DMS153 (cell line): ENCODE measurements at places on chromosomes 7 and 10.

GRCh38 chr7:108947526-108947925 is 377.9 kb downstream of the DNAJB9 start:
- no peak for DNase-seq

DNA sequence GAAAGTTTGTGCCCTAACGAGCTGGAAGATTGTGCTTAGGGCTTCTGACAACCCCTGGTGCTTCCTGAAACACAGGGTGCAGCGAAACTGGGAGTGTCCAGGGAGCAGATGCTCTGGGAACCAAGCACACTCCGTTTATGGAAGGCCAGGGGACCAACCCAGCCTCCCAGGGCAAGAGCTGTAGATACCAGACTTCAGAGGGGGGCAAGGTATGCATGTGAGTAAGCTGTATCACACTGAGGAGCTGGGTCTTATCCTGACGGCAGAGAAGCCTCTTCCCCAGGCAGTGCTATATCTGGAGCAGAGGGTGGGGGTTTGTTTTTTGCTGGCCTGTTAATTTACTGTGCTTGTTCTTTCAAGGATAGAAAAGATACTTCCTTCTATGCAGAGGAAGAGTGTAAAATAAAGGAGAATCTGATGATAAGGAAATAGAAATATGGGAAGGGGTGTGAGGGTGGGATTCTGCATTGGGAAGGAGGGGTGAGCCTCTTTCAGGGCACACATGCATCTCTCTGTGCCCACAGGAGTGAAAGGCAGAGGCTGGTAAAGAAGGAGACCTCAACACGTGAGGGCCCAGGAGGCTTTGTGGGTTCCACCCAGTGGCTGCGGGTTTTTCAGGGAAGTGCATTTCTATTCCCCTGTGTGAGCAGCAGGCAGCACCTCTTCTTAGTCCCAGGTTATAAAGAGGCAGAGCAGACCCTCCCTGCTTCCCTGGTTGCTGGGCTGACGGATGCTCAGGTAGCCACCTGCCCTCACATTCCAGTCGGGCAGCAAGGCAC is 314.1 kb downstream of the TCERG1L start:
- no peak for DNase-seq

DNA sequence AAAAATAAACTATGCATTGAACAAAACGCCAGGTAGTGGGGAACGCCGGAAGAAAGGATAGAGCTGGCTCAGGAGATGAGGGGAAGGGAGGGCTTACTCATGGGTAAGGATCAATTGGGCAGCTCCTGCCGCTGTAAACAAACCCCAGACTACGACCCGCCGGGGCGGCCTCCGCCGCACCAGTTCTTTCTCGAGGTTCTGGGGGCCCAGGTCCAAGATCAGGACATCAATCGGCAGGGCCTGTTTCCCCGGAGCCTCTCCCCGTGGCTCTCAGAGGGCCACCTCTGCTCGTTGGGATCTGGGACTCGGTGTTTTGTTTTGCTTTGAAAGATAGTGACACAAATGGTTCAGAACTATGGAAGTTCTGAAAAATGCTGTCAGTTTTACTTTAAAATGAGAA is 140.4 kb downstream of the ELFN1 start:
- no peak for DNase-seq

DNA sequence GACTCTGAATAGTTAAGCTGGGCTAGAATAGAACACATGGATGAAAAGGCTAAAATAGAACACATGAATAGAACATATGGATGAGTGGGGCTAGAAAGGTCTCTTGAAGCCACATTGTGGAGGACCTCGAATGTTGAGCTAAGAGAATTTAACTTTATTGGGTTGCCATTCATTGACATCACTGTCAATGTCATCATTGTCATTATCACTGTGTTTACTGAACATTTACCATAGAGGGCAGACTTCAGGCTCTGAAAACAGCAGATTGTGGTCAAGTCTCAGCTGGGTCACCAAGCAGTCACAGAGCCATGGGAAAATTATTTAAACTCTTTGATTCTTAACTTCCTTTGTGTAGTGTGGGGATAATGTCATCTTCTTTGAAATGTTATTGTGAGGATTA is 80.4 kb downstream of the WDFY4 start:
- DNase-seq, result no peak

GRCh38 chr10:116857156-116857555 is 7.9 kb downstream of the ENO4 start:
- DNase-seq, result no peak

DNA sequence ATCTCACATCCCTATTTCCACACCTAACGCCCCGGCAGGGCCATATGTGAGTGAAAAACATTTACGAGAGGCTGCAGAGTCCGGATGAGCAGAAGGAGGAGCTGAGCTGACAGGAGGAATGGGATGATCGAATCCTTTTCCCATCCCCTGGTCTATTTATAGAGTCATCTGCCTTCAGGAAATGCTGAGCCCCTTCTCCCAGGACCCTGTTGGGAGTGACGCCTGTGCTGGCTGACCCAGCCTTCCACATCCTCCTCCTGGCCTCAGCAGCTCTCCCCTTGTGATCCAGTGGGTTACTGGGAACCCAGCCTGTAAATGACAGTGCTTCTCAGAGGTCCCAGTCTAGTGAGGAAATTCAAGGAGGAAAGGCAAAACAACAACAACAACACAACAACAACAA is 16.6 kb downstream of the DENND2A start:
- no peak for DNase-seq

- no peak for DNase-seq
Observed at GRCh38 chr7:150413640-150414081, 34.5 kb downstream of the ZNF775 start.

DNA sequence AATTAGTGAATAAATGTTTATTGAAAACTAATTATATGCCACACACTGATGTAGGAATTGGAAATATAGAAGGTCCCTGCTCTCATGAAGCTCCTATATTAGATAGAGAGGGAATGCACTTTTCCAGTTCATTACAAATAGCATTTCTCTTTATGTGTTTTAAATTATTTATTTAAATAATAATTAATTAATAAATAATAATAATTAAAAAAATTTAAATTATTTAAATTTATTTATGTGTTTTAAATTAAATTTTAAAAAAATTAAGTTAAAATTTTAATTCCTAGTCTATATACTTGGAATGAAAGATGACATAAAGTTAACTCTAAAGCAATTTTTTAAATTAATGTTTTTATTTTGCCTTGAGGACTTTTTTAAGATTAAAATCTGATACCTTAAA is 121.7 kb upstream of the ZNF804B start:
- no peak for DNase-seq

- no peak for DNase-seq
Observed at GRCh38 chr10:37222046-37222445, 96.6 kb downstream of the ANKRD30A start.

- no peak for DNase-seq
Observed at GRCh38 chr10:130009228-130009627, 45.2 kb upstream of the EBF3 start.

- DNase-seq, result no peak
Observed at GRCh38 chr7:41786404-41786803, 83.5 kb upstream of the INHBA start.

DNA sequence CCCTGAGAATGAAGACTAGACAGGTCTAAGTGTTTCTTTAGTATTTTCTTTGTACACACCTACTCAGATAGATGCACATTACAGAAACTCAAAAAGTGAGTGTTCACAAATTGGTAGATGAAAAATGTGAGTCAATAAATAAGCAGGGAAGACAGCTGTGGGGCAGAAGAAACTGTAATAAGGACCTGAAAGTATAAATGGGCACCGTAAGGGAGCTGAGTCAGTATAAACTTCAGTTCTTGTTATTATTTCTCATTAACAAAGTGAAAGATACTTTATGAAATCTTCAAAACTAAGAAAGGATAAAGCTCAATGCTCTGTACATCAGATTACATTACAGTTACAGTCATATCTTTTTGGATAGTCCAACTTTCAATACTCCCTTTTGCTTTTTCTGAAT is 2.5 kb downstream of the MTPN start:
- no peak for DNase-seq

DNA sequence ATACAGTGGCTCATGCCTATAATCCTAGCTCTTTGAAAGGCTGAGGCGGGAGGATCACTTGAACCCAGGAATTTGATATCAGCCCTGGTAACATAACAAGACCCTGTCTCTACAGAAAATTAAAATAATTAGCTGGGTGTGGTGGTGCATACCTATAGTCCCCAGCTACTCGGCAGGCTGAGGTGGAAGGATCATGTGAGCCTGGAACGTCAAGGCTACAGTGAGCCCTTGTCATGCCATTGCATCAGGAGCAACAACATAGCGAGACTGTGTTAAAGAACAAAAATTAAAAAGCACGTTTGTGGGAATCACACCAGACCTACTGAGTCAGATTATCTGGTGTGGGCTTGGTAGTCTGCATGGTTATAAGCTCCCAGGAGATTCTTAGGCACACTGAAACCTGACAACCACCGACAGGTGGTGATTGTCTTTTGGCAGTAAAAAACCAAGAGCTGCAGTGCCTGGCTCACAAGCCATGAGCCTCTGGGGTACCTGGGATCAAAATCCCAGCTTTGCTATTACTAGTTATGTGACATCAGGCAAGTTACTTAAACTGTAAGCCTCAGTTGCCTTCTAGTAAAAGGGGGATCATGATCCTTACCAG is 146.9 kb downstream of the SND1 start:
- DNase-seq, result no peak

- DNase-seq, result no peak
Observed at GRCh38 chr7:155800301-155800700, 12.0 kb downstream of the SHH start.

GRCh38 chr7:93949423-93949822 is 27.9 kb downstream of the GNG11 start:
- no peak for DNase-seq

DNA sequence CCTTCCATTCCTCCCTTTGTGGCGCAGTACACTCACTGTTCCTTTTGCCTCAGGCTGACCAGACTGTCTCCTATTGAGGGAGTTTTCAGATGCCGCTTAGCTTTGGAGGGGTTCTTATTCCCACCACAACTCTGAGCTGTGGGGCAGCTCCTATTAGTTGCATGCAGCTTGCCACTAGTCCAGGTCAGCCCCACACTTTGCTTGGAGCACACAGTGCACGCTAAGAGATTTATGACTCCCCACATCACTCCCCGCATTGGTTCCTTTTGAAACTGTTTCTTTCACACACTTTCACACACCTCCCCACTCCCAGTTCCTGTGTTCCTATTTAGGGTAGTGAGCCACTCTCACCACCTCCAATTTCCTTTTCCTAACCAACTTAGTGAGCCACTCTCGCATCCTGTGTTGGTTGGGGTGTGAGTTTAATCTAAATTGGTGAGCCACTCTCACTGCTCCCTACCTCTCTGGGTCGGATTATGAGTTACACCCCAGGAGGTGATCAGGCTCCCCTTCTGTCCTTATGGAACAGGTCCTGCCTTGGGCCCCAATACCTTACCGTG is 10.4 kb upstream of the ZNF485 start:
- no peak for DNase-seq

DNA sequence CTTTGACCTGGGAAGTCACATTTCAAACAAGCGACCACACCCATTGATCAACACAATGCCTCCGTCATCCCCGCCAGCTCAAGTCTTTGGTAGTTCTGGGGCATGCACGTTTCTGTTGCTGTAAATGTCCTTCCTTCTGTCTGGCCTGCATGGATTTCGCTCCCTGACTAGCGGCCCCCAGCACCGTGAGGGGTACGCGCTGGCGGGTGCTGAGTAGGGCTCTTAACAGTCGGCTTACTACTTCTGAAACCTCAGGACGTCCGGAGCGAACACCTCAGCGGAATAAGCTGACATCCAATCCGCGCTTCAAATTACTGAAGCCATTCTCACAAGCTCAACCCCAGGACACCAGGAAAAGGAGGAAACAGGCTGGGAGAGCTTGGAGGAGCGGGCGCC is 505 bp downstream of the NUDCD3 start:
- DNase-seq, result no peak

- no peak for DNase-seq
Observed at GRCh38 chr10:132363376-132363775, 31.4 kb downstream of the LRRC27 start.

- DNase-seq, result no peak
Observed at GRCh38 chr10:112949143-112949823, 764 bp upstream of the TCF7L2 start.
